Fibroblast of villous mesenchyme (primary cell): ENCODE measurements at places on chromosomes 1 and 21. TPM values are rescaled to one million over a fixed set of nuclear protein-coding genes. Genes with fewer than 3 reads are reported as not detected.

Gene HAO2
- total RNA-seq: not detected in 2 replicates

Gene SAMSN1
- 0.86 TPM in 1 of 2 replicates, not detected in the other for total RNA-seq

Gene PGBD5
- not detected in 2 replicates for total RNA-seq

Gene SLFNL1
- under 0.01 and 0.64 TPM in 2 replicates for total RNA-seq

Gene KCNH1
- total RNA-seq: 11.2 and 14.2 TPM in 2 replicates

Gene LHX8
- total RNA-seq: under 0.01 TPM in 1 of 2 replicates, not detected in the other

Gene CDCA8
- total RNA-seq: 6.1 and 14.2 TPM in 2 replicates

Gene SPATA21
- total RNA-seq: under 0.01 TPM in 1 of 2 replicates, not detected in the other

Gene TEX38
- under 0.01 TPM in 1 of 2 replicates, not detected in the other for total RNA-seq

Gene PHLDA3
- total RNA-seq: 65.1 and 70.0 TPM in 2 replicates

Gene TPRG1L
- total RNA-seq: 19.4 and 20.3 TPM in 2 replicates

Gene SPRR4
- total RNA-seq: not detected in 2 replicates

Gene ESRRG
- total RNA-seq: under 0.01 TPM in 2 replicates

Gene KRTAP13-2
- total RNA-seq: not detected in 2 replicates

Gene HNRNPCL2
- total RNA-seq: not detected in 2 replicates

Gene SLC45A3
- 3.2 and 5.2 TPM in 2 replicates for total RNA-seq

Gene PCSK9
- 2.6 and 9.1 TPM in 2 replicates for total RNA-seq
